Bronchial epithelial cell (primary cell): ENCODE measurements at places on chromosomes 7 and 10.

GRCh38 chr10:17026686-17027485 is 102.7 kb downstream of the CUBN start:
- peak; percentile 66 for DNase-seq

GRCh38 chr7:137652721-137653120 is 194.1 kb downstream of the DGKI start:
- DNase-seq, result peak; percentile 59

GRCh38 chr10:30813872-30814481 is 184.4 kb upstream of the LYZL2 start:
- peak; percentile 75 for DNase-seq

DNA sequence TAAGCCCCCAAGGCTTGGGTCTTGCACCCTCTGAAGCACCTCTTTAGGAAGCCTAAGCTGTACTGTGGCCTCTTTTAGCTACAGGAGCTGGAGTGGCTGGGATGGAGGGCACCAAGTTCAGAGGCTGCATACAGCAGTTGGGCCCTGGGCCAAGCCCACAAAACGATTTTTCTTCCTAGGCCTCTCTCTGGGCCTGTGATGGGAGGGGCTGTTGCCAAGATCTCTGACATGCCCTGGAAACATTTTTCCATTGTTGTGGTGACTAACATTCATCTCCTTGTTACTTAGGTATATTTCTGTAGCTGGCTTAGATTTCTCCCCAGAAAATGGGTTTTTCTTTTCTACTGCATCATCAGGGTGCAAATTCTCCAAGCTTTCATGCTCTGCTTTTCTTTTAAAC is 375.7 kb upstream of the NPSR1 start:
- no peak for DNase-seq

- DNase-seq, result no peak
Measured at GRCh38 chr10:33478675-33479125, 144.2 kb upstream of the NRP1 start.

DNA sequence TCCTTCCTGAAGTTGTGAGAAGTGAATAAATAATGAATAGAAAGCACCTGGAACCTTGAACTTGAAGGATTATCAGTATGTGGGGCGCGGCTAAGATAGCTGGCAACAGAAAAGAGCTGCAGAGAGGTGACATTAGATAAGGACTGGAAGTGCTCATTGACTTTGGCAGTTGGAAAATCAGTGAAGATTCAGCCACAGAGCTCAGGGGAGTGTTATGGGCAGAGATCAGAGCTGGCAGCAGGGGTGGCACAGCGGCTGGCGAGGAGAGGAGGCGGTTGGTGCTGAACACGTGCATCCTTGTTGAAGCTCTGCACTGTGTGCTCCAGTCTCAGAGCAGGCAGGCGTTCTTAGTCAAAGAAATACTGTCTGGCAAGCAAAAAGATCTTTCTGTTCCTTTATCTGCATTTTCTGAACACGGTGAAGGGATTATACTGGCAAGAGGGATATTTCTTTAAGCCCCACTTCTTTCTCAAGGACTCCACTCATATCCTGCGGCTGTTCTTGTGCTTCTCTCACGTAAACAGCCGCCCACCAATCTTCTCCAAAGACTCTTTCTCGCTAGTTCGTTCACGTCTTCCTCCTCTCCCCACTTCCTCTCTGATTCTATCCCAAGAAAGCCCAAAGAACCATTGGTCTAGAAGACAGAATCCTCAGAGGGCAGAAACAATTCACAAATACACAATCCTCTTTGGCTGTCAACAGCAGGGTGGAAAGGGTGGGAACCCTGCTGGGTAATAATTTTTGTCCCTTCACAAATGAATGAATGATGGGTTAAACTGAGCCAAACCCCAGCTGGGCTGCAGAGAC is 38.6 kb upstream of the ADD3 start:
- no peak for DNase-seq

DNA sequence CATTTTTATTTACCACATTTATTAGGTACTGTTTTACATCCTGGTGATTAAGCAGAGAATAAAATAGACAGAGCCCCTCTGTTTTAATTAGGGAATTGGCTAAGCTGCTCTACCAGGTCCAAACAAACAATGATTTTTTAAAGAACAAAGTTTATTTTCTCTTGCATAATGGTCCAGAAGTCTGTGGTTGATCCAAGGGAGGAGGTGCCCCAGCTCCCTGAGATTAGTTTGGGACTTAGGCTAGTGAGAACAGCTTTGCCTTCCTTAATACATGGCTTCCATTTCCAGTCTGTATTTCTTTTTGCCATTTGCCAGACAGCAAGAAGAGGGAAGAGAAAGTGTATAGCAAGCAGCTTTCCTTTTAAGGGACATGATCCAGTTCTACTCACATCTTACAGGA is 2.9 kb upstream of the MIOS start:
- DNase-seq, result no peak

DNA sequence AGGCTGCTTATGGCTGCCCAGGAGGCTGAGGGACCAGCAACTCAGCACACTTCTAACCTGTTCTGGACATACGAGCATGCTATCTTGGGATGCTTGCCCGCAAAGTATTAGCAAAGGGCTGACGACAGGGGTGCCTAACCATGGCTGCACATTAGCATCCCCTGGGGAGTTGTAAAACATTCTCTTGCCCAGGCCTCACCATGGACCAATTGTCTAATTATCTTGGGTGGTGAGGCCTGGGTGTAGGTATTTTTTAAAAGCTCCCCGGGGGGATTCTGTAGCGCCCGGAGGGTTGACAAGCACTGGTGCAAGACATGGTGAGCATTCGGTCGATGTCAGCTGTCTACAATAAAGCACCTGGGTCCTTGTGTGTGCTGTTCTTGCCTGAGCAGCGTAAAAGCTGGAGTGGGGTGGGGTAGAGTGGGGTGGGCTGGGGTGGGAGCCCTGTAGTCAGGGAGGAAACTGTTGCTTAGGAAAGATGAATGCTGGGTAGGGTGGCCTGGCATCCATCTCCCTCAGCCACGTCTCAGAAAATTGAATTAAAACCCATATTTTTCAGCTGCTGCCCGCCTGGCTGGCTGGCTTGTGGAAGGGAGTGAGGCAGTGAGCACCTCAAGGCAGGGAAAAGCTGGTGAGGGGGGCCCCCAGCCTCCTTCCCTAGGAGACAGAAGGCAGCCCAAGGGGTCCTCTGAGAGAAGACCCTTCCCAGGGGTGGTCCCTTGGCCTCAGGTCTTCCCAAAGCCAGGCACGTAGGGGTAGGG is 2.9 kb upstream of the ADCYAP1R1 start:
- no peak for DNase-seq

DNA sequence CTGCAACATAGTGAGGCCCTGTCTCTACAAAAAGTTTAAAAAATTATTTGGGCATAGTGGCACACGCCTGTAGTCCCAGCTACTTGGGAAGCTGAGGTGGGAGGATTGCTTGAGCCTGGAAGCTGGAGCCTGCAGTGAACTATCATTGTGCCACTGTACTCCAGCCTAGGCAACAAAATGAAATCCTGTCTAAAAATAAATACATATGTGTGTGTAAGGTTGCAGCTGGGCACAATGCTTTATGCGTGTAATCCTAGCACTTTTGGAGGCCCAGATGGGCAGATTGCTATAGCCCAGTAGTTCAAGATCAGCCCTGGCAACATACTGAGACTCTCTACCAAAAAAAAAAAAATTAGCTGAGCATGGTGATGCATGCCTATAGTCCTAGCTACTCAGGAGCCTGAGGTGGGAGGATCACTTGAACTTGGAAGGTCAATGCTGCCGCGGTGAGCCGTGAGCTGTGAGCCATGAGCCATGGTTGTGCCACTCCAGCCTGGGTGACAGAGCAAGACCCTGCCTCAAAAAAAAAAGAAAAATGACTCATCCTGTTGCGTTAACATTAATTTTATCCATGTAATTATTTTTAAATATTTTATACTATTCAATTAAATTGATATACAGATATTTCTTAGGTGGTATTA is 38.3 kb downstream of the CCAR1 start:
- DNase-seq, result no peak

- no peak for DNase-seq
Measured at GRCh38 chr10:14543904-14544210, 213.1 kb upstream of the FRMD4A start.

- no peak for DNase-seq
Measured at GRCh38 chr7:13117592-13117991, 430.2 kb downstream of the ARL4A start.

- no peak for DNase-seq
Measured at GRCh38 chr7:88092676-88092999, 127.2 kb downstream of the SRI start.

DNA sequence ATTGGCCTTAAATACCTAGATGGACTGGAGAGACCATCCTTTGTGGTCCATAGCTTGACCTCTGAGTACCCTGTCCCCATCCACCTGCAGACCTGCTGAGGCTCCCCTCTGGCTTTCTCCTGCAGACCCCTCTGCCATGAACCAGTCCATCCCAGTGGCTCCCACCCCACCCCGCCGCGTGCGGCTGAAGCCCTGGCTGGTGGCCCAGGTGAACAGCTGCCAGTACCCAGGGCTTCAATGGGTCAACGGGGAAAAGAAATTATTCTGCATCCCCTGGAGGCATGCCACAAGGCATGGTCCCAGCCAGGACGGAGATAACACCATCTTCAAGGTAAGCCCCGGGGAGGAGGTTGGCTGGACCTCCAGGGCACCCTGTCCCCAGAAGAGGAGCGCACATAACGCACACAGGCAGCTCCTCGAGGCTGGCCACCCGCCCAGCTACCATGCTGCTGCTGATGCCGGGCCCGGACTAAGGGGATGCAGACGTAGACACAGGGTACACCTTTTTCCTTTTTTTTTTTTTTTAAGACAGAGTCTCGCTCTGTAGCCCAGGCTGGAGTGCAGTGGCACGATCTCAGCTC is 4.3 kb downstream of the IRF5 start:
- no peak for DNase-seq

DNA sequence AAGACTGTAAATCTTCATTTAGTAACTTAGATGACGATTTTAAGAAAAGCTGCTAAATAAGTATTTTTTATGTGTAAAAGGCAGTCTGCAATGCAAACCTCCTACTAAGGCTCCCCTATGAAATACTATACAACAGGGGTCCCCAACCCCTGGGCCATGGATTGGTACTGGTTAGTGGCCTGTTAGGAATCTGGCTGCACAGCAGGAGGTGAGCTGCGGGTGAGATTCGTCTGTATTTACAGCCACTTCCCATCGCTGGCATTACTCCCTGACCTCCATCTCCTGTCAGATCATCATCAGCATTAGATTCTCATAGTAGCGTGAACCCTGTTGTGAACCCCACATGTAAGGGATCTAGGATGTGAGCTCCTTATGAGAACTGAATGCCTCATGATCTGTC is 580.4 kb downstream of the MAGI2 start:
- no peak for DNase-seq

DNA sequence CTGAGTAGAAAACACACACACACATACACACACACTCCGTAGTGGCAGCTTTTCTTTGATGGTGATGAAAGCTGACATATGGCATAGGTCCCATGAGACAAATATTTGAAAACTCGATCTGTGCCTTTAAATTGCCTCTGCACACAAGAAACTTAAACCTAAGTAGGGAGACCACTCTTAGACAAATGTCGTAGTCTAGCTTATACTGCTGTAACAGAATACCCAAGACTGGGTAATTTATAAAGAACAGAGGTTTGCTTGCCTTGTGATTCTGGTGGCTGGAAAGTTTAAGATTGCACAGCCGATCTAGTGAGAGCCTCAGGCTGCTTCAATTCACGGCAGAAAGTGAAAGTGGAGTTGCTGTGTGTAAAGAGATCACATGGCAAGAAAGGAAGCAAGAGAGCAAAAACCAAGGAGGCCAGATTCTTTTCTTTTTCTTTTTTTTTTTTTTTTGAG is 489.4 kb upstream of the SORCS1 start:
- DNase-seq, result peak; percentile 45

GRCh38 chr7:744854-745430 is 17.9 kb upstream of the PRKAR1B start:
- DNase-seq, result no peak

DNA sequence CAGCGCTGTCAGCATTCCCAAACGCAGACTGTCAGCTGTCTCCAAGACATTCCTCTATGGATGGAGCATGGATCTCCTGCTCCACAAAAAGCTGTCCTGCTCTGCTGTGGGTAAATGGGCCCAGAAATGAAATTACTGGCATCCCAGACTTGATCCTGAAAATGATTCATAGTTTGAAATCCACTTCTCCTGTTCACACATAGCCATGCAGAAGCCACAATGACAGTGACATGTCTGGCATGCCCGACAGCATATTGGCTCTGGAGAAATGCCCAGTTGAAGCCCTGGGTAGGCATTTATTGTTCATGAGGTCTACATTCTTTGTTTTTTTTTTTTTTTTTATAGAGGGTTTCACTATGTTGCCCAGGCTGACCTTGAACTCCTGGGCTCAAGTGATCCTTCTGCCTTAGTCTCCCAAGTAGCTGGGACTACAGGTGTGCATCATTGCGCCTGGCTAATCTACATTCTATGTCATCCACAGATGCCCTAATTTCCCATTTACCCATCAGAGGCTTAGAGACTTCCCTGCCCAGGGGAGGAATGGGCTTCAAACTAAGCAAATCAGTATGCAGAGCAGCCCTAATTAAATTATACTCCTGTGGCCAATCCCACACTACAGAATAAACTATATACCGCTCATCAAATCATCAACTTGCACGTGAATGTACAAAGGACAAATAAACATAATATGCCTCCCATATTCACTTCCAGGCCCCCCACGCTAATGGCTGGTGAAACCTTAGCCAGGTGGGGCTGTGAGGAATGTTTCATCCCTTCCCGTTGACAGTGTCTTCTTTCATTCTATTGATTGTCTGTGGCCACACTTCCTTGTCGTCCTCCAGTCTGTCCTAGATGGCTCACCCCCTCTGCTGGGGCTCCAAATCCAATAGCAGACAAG is 61.8 kb upstream of the EEPD1 start:
- DNase-seq, result no peak

GRCh38 chr7:102140952-102141370 is 145.7 kb upstream of the SH2B2 start:
- DNase-seq, result no peak

GRCh38 chr10:44437840-44438511 is 53.1 kb upstream of the CXCL12 start:
- DNase-seq, result no peak

GRCh38 chr10:67603086-67603485 is 92.9 kb downstream of the CTNNA3 start:
- DNase-seq, result no peak

DNA sequence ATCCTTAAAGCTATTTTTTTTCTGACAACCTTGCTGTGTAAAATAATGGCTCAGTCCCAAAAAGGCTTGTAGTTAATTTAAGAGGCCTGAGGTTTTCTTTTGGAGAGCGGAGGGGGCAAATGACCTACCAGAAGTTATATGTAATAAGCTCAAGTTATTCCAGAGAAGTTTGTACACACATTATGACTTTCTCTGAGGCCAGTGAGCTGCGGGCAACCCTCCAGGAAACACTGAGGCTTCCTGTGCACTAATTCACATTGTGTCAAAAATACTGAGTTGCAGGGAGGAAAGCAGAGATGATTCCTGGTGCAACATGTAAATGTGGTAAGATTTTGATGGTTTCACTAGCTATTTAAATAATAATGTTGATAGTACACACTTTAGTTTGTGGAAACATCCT is 188.6 kb downstream of the DIP2C start:
- no peak for DNase-seq
